ENCODE measurements at places on chromosomes 7 and 10. TPM values are rescaled to one million over a fixed set of nuclear protein-coding genes. Genes with fewer than 3 reads are reported as not detected.

FGFR2 gene
- 327 TPM for polyA plus RNA-seq

TET1 gene
- 16.5 TPM for polyA plus RNA-seq

ANKRD22 gene
- polyA plus RNA-seq = 0.79 TPM

VAX1 gene
- not detected for polyA plus RNA-seq

ST8SIA6 gene
- 12.2 TPM for polyA plus RNA-seq

WNT8B gene
- polyA plus RNA-seq = 0.08 TPM

- no peak for DNase-seq
Measured at GRCh38 chr7:12210179-12211053, 678 bp upstream of the TMEM106B start.

DNA sequence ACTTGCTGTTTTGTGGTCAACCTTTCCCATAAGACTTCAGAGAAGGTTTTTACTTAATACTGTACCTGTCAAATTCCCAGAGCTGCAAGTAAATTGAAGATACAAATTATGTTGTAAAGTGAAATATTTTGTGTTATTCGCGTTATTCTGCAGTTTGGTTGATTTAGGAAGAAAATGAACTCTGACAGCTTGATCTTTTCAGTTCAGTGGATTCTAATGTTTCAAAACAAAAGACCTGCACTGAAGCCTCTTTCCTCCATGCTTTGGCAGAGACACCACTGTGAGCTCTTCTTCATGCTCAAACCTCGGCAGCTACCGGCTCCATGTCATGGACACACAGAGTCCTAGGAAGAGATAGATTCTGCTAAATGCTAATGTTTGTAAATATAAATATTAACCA, 75.7 kb upstream of the INSYN2A start:
- DNase-seq = no peak

GRCh38 chr10:122096705-122097104, 107.7 kb downstream of the TACC2 start:
- DNase-seq = no peak

GRCh38 chr10:29130190-29130673, 158.6 kb upstream of the LYZL1 start:
- DNase-seq = no peak

DNA sequence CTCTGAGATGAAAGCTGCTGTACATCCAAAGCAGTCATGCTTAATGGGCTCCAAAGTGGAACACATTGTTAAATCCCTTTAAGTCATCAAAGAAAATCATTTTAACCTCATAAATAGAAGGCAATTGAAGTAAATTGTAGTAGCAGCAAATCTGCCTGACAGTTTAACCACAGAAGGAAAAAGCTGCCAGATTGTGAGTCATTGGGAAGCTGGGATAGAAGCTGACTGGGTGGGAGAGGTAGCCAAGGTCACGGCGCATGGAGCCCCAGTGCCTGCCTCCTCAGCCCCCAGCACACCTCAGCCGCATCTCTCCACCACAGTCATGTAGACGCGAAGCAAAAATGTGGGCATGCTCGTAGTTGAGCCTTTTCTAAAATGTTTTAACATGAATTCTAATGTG, 44.0 kb downstream of the TARP start:
- no peak for DNase-seq

- DNase-seq = no peak
Measured at GRCh38 chr7:94050046-94050445, 45.9 kb upstream of the BET1 start.

DNA sequence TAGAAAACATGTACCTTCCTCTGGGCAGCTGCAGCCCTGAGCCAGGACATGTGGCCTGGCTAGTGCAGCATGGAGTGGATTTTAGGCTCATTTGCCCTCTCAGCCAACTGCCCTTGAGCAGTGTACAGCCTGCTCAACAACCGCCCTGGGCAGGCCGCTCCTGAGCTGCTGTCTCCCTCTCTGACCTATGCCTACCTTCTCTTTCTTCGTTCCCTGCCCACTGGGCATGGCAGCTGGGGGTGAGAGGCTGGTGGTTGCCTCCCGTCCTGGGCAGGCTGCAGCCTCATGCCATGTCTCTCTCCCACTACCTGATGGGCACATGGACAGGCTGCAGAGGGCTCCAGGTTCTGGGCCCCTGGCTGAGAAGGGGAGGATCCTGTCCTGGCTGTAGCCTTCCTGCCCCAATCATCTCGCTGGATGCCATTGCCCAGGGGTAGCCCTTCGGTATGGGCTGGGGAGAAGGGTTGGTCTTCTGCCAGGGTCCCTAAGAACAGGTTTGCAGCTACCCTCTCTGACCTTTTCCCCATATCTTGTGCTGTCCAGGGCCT, 97.3 kb downstream of the NEURL1 start:
- no peak for DNase-seq

DNA sequence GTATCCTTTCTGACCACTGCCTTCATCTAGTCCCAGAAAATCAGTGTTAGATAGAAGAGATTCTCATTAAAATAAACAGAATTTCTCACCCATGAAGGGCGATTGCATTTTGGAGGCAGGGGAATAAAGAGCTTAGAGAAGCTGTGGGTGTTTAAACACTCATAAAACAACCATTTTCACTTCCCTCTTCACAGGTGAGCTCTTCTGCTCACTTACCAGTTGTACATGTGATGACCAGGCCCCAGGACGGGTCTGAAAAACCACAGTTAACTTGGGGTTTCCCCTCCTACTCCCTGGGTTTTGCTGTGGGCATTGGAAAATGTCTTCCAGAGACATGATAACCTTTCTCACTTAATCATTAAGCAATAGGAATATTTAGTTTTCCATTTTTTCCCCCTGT, 411.6 kb upstream of the DPP6 start:
- no peak for DNase-seq

DNA sequence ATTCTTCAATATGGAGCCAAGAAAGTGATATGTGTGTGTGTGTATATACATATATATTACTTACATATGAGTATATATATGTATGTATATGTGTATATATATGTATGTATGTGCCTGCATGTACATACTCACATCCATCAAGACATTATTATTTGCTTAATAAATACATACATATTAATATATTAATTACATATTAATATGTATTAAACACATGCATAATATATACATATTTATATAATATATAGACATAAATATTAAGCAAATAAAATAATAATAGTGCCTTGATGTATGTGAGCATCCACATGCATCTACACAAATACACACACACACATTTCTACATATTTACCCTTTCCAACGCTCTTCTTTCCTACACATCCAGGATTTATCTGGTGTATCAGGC, 88.7 kb upstream of the KCNMA1 start:
- DNase-seq = no peak

Data from right lung (tissue), 10 donors.